K562 (cell line): ENCODE measurements at places on chromosomes 7 and 10. TPM values are rescaled to one million over a fixed set of nuclear protein-coding genes. Genes with fewer than 3 reads are reported as not detected.

Gene GRM8
- polyA plus RNA-seq: not detected in 2 replicates

Gene GPR26
- not detected in 2 replicates for polyA plus RNA-seq

Gene CUBN
- 0.09 and 0.61 TPM in 2 replicates for polyA plus RNA-seq

Gene PLAC9
- not detected in 2 replicates for polyA plus RNA-seq

Gene TAF5
- 6.5 and 8.2 TPM in 2 replicates for polyA plus RNA-seq

DNA sequence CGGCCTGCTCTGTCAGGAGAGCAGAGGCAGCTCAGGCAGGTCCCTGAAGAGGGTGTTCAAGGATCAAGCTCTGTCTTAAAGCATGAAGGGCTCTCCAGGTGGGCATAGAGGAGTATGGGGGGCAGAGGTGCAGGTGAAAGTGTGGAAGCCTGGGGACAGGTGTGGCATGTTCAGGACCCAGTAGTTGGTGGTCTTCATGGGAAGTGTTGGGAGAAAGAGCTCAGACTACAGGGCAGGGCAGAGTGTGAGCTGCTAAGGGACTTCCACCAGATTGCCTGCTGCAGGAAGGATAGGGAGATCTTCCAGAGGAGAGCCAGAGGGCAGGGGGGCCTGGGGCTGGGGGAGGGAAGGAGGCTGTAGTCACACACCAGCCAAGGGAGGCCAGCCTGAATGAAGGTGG is 156.5 kb upstream of the GDF10 start:
- no peaks in the 10 kb centered on the region for H3K36me3 ChIP-seq
- H3K27me3 ChIP-seq: peaks cover 3% of the 10 kb centered on the region; the same call in 2 of the 3 replicates
- H3K4me3 ChIP-seq: no peak overlapping the region
- H3K4me1 ChIP-seq: no peaks in the 10 kb centered on the region

DNA sequence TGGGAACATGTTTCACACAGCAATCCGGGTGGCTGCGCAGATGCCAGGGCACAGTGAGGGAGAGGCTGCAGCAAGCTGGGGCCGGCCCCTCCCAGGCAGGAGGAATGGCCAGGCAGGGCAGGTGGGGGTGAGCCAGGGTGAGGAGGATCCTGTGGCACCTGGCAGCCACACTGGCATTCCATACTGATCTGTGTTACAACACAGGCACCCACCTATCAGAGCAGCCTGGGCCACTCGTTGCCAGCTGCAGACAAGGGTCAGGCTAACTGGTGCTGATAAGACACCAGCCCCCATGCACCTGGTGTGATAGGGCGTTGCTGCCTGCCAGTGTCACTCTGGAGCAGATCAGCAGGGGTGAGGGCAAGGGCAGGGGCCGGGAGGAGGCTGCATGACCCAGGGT is 16.6 kb upstream of the RET start:
- no peaks in the 10 kb centered on the region for H3K36me3 ChIP-seq
- H3K27ac ChIP-seq: no peak overlapping the region
- H3K4me1 ChIP-seq: no peaks in the 10 kb centered on the region

- no peak overlapping the region for H3K4me3 ChIP-seq
- no peak overlapping the region for H3K27ac ChIP-seq
- no peak for DNase-seq
- no peaks in the 10 kb centered on the region for H3K4me1 ChIP-seq
These were observed 159.8 kb upstream of the ITGB1 start for GRCh38 chr10:33117816-33118215.

- H3K4me3 ChIP-seq: no peak overlapping the region
- H3K36me3 ChIP-seq: no peaks in the 10 kb centered on the region
- DNase-seq: no peak
- no peaks in the 10 kb centered on the region for H3K4me1 ChIP-seq
- no peak overlapping the region for H3K27ac ChIP-seq
These were observed 525.8 kb downstream of the KIF20B start for GRCh38 chr10:90227217-90227656.

- peaks cover 38% of the 10 kb centered on the region for H3K27me3 ChIP-seq
- no peaks in the 10 kb centered on the region; the same call in 2 of the 3 replicates for H3K4me1 ChIP-seq
- H3K4me3 ChIP-seq: no peak overlapping the region
- no peaks in the 10 kb centered on the region for H3K36me3 ChIP-seq
- peak; percentile 38 for DNase-seq
- H3K27ac ChIP-seq: no peak overlapping the region
These were observed 2.2 kb upstream of the GRIFIN start for GRCh38 chr7:2478399-2478785.

DNA sequence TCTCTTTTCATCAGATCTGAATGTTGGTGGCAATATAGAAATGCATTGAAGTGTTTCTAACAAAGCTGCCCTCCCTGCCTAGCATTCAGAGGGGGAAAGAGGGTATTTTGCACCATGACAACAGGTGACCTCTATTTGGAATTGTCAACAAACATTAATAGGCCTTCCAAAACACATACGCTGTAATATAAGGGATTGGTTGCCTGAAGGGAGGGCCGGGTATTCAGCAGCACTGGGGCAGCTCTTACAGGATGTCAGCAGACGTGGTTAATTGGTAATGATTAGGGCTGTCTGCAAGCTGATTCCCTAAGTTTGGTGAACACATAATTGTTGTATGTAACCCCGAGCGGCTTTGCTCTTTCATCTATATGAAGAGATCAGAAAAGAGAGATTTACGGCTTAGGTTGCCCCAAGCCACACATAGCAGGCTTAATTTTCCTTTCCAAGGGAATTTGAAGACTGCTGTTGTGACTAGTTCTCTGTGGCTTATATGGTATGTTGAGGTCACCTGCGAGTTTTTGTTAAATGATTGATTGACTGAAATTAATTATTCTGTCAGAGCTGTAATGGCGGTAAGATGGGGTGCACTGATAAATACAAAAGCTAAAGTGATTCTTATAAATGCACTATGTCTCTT is 759.3 kb downstream of the LRMDA start:
- no peak for DNase-seq
- H3K36me3 ChIP-seq: no peaks in the 10 kb centered on the region
- H3K4me3 ChIP-seq: no peak overlapping the region
- H3K27me3 ChIP-seq: no peaks in the 10 kb centered on the region

GRCh38 chr10:114115661-114116445 is 58.1 kb downstream of the CCDC186 start:
- H3K27ac ChIP-seq: no peak overlapping the region
- H3K4me3 ChIP-seq: no peak overlapping the region

DNA sequence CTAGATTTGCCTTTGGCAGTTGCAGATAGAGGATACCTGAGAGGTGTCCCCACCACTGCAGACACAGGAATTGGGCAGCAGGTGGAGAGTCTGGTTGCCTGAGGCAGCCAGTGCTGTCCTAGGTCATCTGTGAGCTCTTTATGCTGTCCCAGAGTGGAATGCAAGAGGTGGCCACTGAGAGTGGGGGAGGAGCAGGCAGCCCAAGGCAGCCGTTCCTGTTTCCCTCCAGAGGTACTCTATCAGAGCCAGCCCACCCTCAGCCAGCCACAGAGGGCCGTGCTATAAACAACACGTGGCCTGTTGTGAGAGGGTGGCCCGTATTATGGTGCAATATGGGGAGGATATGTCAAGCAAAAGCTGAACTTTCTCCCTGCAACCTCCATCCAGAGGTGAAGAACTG is 8.5 kb downstream of the LRRC18 start:
- H3K36me3 ChIP-seq: no peaks in the 10 kb centered on the region
- H3K27ac ChIP-seq: no peak overlapping the region
- no peaks in the 10 kb centered on the region for H3K4me1 ChIP-seq
- no peak for DNase-seq
- peaks cover 35% of the 10 kb centered on the region for H3K27me3 ChIP-seq
- H3K4me3 ChIP-seq: no peak overlapping the region

DNA sequence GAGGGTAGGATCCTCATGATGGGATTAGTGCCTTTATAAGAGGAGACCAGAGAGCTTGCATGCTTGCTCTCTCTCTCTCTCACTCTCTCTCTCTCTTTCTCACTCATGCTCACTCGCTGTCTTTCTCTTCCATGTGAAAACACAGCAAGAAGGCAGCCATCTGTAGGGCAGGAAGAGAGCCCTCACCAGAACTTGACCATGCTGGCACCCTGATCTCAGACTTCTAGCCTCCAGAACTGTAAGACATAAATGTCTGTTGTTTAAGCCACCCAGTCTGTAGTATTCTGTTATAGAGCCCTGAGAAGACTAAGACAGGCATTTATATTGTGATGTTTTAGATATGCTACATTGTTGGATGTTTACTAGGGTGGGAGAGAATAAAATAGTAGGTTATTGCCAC is 43.4 kb upstream of the MTPN start:
- H3K4me3 ChIP-seq: no peak overlapping the region
- no peak overlapping the region for H3K27ac ChIP-seq
- no peak for DNase-seq
- no peaks in the 10 kb centered on the region for H3K36me3 ChIP-seq
- no peaks in the 10 kb centered on the region for H3K27me3 ChIP-seq

DNA sequence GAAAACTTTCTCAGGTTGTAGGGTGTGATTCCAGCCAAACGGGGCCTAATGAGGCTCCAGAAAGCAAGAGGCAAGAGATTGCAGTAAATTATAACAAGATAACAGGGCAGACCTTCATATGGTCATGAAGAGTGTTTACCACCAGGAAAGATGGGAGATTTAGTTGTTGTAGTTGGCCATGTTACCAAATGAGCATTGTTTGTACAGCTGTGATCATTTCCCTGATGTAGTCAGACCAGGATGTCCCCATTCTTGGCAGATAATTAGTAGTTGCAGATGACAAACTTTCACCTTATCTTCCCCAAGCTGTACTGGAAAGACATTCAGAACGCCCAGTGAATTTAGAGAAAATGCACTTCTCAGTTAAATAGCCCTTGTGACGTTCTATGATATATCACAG is 630.8 kb downstream of the ANKRD7 start:
- no peaks in the 10 kb centered on the region for H3K36me3 ChIP-seq
- no peaks in the 10 kb centered on the region for H3K27me3 ChIP-seq
- H3K4me3 ChIP-seq: no peak overlapping the region

- no peak overlapping the region for H3K4me3 ChIP-seq
- peaks cover 24% of the 10 kb centered on the region; the same call in 1 of the 3 replicates for H3K36me3 ChIP-seq
- H3K27ac ChIP-seq: no peak overlapping the region
- no peaks in the 10 kb centered on the region for H3K27me3 ChIP-seq
- H3K4me1 ChIP-seq: peaks cover 28% of the 10 kb centered on the region
These were observed 1.8 kb upstream of the PYROXD2 start for GRCh38 chr10:98416606-98417388.

- H3K4me1 ChIP-seq: no peaks in the 10 kb centered on the region
- no peak overlapping the region for H3K27ac ChIP-seq
- no peak overlapping the region for H3K4me3 ChIP-seq
- H3K27me3 ChIP-seq: no peaks in the 10 kb centered on the region; the same call in 1 of the 2 replicates
- H3K36me3 ChIP-seq: no peaks in the 10 kb centered on the region
- no peak for DNase-seq
These were observed 318.6 kb downstream of the TCERG1L start for GRCh38 chr10:130992802-130993523.

GRCh38 chr10:79331709-79332108 is 15.6 kb upstream of the PPIF start:
- DNase-seq: no peak

GRCh38 chr7:84060000-84060399 is 134.6 kb downstream of the SEMA3A start:
- no peak overlapping the region for H3K4me3 ChIP-seq
- DNase-seq: no peak
- H3K27ac ChIP-seq: no peak overlapping the region
- H3K4me1 ChIP-seq: no peaks in the 10 kb centered on the region
- no peaks in the 10 kb centered on the region for H3K27me3 ChIP-seq

DNA sequence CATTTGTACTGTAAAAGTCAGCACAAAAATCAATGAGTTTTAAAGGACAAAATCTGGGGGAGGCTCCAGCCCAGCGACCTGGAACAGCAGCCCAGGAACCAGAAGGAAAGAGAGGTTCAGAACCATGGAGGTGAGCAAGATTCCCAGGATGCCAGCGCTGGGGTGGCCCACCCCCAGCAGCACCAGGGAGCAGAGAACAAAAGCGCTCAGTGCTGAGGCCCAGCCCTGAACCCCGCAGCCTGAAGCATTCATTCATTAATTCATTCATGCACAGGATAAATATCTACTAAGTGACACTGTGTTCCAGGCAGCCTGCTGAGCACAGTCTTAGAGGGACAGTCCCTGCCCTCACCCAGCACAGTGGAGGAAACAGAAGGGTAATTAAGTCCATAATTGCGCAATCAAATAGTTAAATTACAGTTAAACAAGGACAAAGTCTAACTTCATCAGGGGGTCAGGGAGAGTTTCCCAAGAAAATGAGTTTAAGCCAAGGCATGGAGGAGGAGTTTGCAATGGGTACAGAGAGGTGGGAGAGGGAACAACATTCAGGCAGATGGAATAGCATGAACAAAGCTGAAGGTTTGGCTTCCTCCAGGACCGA is 202.3 kb downstream of the GRID1 start:
- H3K27me3 ChIP-seq: peaks cover 5% of the 10 kb centered on the region; the same call in 1 of the 2 replicates
- no peak overlapping the region for H3K4me3 ChIP-seq
- no peaks in the 10 kb centered on the region for H3K4me1 ChIP-seq
- no peaks in the 10 kb centered on the region for H3K36me3 ChIP-seq
- no peak overlapping the region for H3K27ac ChIP-seq

DNA sequence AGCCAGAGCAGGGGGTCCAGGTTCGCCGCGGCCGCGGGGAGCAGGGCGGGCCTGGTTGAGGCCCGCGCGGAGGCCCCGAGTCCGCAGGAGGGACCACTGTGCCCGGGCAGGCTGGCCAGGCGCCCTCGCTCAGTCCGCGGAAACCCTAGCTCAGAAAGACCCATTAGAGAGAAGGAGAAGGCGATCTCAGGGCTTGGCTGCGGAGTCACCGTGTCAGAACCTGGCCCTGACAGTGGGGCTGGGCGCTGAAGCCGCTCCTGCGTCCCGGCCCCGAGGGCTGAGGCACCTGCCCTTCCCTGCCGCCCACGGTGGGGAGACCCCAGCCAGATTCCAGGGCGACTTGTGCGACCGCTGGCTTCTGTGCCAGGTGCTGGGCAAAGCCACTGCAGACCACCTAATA is 14.2 kb upstream of the EGFR start:
- H3K27ac ChIP-seq: no peak overlapping the region
- H3K4me1 ChIP-seq: no peaks in the 10 kb centered on the region
- peaks cover 22% of the 10 kb centered on the region for H3K27me3 ChIP-seq
- no peak overlapping the region for H3K4me3 ChIP-seq
- DNase-seq: no peak
- H3K36me3 ChIP-seq: no peaks in the 10 kb centered on the region

- H3K27me3 ChIP-seq: no peaks in the 10 kb centered on the region
- peaks cover 2% of the 10 kb centered on the region; the same call in 1 of the 3 replicates for H3K36me3 ChIP-seq
- H3K4me3 ChIP-seq: peak overlapping the region; percentile 42
These were observed 66.4 kb downstream of the ST8SIA6 start for GRCh38 chr10:17387861-17388503.

DNA sequence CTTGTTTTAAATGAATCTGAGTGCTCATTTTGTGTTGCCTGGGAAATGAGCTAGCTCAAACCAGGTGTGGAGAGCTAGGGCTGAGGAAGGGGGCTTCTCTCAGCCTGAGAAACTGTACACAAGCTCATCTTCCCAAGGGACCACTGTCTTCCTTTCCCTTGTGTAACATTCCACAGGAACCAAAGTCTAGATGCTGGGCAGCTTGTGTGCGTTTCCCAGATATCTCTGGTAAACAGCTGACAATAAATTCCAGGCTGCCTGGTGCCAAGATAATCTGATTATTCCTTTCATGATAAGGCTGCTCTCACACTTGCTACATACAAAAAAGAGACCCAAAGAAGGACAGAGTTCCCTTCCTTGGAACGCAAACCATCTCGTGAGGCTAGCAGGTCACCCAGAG is 33.1 kb upstream of the MKLN1 start:
- no peak overlapping the region for H3K4me3 ChIP-seq
- no peaks in the 10 kb centered on the region for H3K36me3 ChIP-seq
- peaks cover 3% of the 10 kb centered on the region; the same call in 2 of the 3 replicates for H3K27me3 ChIP-seq
- H3K27ac ChIP-seq: no peak overlapping the region
- H3K4me1 ChIP-seq: peaks cover 10% of the 10 kb centered on the region; the same call in 2 of the 3 replicates
